ENCODE measurements at places on chromosomes 5 and 9.
A peak's percentile ranks its signal among the peaks of the same experiment; 100 is the strongest.

- peak; percentile 78 for DNase-seq
These were observed 46.6 kb upstream of the IPPK start for GRCh38 chr9:92716557-92716956.

- no peak for DNase-seq
These were observed 25.2 kb downstream of the PIK3R1 start for GRCh38 chr5:68240771-68241170.

- peak; percentile 32 for DNase-seq
These were observed 932 bp downstream of the SLC12A2 start for GRCh38 chr5:128084228-128085167.

GRCh38 chr5:81482595-81482994, 88.7 kb upstream of the ACOT12 start:
- DNase-seq: no peak

- peak; percentile 72 for DNase-seq
These were observed 13.4 kb upstream of the FGF1 start for GRCh38 chr5:142699184-142699720.

DNA sequence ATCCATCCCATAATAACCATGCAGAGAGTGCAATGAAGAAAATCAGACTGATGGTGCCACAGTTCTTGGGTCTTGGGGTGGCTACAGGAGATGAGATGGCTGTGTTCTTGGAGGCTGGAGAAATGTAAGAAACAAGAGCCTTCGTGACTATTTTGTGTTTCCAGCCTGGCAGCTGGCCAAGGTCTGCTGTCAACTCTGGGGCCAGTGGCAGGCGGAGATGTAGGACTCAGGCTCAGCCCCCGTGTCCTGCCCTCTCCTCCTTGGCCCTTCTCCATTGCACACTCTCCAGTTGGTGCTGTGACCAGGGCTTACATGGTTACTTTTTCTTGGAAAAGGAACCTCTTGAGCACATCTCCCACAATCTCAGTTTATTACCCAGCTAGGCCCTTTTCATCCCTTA, 235.4 kb downstream of the DMRT2 start:
- DNase-seq: no peak

- DNase-seq: no peak
These were observed 167.2 kb downstream of the XRCC4 start for GRCh38 chr5:83244516-83244915.

GRCh38 chr9:13209498-13209897, 70.0 kb downstream of the MPDZ start:
- no peak for DNase-seq

DNA sequence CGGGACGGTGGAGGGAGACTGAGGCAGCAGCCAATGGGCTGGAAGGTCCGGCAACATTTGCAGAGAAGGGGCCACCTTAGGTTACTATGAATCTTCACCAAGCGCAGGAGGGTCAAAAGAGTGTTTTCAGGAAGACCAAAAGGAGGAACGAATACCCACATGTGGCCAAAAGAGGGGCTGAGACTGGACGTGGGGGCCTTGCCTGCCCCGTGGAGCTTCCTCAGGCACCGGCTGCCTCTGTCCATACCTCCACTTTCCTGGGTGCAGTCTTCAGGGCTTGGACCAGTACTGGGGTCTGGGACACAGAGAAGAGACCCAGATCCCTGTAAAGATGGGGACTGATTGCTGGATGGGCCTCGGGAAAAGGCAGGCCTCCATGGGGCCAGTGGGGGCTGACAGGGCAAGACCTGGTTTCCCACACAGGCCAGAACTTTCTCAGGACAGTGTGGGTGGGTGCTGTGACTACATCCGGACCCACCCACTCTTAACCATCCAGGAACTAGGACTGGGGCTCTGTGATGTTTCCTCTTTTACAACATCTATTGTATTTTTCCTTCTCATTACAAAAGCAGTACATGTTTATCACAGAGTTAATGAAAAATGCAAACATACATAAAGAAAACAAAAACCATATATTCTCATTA, 294.7 kb downstream of the ZSWIM6 start:
- no peak for DNase-seq

DNA sequence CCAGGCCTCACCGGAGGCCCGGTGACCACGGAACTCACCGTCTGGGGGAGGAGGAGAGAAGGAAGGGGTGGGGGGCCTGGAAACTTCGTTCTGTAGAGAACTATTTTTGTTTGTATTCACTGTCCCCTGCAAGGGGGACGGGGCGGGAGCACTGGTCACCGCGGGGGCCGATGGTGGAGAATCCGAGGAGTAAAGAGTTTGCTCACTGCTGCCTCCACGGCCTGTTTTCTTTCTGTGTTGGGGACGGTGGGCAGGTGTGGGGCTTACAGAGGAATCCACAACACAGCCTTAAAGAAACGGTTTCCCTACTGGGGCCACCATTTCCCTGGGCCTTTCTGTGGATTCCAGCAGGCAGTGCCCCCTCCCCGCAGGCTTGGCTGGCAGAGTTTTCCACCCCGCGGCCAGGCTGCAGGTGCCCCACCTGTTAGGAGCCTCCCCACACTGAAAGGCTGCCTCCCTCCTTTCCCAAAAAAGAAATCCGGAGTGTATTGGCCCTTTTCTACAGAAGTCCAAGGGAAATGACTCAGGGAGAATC, 80.8 kb downstream of the NTNG2 start:
- DNase-seq: no peak

DNA sequence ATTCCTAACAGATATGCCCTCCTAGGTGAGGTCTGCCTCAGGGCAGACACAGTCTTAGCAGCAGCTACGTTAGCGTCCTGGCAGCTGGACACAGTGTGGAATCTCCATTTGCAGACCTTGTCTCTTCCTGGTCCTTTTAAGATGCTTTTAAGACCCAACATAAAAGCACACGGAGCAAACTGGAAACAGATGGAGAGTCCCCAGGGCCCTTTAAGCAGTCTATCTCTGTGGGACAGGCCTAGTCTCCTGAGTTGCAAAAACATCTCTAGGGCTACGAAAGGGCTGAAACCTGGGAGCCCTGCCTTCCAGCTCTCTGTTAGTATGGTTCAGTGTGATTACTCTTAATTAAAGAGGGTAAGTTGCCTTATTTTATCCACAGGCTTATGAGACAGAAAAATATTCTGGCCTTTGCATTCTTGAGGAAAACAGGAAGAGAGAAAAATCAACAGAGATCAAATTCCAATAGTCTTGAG, 66.0 kb upstream of the GNA14 start:
- DNase-seq: no peak

DNA sequence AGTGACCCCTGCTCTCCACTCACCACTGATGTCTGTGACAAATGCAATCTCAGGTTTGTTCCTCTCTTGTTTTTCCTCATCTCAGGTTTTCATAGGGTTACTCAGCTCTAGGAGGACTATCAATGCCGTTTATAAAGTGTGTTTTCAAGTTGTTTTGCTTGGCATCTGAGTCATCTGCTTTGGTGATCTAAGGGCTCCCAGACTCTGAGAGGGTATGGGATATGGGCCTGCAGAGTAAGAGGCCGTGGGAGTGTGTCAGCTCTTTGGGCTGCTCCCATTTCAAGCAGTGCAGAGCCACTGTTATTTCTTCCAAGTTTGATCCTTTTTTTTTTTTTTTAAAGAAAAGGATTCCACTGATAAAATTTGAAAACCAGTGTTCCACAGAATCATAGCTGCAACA, 46.3 kb downstream of the NNT start:
- DNase-seq: no peak

GRCh38 chr5:33891788-33892619, at the start of gene ADAMTS12:
ADAMTS12 (minus strand) TSS chr5:33891990; CDS start chr5:33891856, 134 bp downstream.
- DNase-seq: no peak

DNA sequence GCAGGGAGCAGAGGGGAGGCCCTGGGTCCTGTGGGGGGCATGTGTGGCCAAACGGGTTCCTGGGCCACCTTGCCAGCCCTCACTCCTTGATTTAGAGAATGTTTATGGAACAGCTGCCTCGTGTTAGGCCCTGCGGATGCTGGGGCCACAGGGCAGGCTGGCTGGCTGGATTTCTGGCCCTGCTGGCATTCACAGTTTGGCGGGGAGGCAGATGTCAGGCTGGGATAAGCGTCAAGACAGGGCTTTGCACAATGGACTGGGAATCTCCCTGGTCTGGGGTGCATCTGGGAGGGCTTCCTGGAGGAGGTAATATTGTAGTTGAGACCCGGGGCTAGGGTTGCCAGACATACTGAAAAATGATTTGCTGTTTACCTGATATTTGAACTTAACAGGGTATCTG, 13.8 kb downstream of the NCS1 start:
- DNase-seq: no peak

GRCh38 chr9:137679249-137679648, 60.4 kb downstream of the EHMT1 start:
- DNase-seq: no peak

DNA sequence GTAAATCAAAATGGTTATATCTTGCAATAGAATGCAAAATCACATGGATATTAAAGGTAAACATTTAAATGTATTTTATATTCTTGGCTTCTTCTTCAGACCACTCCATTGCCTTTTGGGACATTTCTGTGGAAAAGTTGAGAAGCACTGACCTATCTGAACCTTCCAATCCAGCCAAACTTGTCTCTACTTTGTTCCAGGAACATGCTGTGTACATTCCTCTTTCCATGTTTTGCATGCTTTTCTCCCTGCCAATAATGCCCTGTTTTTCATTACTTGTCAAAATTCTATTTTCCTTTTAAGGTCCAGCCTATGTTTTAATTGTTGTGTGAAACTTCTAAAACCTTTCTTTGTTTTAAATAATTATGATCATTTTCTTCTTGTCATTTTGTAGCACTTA, 28.3 kb downstream of the JAK2 start:
- no peak for DNase-seq

DNA sequence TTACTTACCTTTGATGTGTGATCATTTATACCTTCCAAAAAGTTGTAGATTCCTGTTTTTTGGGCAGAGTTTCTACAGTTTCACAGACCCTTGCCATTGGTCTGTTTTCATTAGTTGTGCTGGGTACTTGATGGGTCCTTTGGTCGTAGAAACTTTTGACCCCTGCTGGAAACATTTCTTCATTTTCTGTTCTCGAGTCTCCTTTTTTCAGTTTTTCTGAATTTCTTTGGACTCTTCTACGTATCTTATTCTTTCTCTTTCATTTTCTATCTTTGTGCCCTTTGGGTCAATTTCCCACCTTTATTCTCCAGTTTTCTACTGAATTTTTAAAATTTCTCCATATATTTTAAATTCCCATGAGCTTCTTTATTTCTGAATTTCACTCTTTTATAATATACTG, 16.7 kb downstream of the AP3S1 start:
- DNase-seq: no peak

GRCh38 chr9:87663556-87663955, 62.4 kb upstream of the CTSL start:
- DNase-seq: no peak

All from CD4-positive, alpha-beta T cell treated with Interleukin-15 for 4 hours (primary cell).